ENCODE measurements at places on chromosomes 1 and 21. TPM values are rescaled to one million over a fixed set of nuclear protein-coding genes. Genes with fewer than 3 reads are reported as not detected.

GRCh38 chr1:23167353-23168078 is 1.1 kb downstream of the LUZP1 start:
- peak; percentile 44 for DNase-seq

- no peak for DNase-seq
Observed at GRCh38 chr1:161076410-161076809, 6.7 kb upstream of the ARHGAP30 start.

GRCh38 chr1:34884961-34885360 is 25.4 kb upstream of the SMIM12 start:
- no peak for DNase-seq

DNA sequence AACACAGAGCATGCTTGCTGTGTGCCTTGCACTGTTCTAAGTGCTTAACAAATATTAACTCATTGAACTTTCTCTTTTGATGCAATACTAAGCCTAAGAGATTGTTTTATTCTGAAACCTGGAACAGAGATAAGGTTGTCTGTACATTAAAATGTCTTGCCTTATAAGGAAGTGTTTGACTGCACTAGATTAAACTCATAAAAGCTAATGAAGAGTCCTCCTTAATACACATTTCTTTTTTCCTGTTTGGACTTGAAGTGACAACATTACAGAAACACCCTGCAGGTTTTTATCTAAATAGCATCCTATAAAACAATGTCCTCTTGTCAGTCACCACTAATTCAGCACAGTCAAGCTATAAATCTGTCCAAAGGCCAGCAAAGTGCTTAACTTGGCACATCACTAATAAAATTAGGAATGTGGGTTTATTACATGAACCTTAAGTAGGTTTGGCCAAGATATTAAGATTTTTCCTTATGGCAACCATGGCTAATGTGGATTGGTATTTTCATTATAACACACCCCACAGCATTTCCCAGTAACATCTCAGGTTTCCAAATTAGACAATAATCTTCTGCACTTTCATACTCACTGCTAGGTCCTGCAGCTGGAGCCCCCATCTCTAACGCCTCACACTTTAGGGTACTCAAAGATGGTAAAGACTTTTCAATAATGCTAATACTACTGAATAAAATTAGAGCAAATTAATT is 389.7 kb downstream of the LMO4 start:
- no peak for DNase-seq

GRCh38 chr1:92342401-92342800 is 43.5 kb downstream of the RPAP2 start:
- DNase-seq = no peak

DNA sequence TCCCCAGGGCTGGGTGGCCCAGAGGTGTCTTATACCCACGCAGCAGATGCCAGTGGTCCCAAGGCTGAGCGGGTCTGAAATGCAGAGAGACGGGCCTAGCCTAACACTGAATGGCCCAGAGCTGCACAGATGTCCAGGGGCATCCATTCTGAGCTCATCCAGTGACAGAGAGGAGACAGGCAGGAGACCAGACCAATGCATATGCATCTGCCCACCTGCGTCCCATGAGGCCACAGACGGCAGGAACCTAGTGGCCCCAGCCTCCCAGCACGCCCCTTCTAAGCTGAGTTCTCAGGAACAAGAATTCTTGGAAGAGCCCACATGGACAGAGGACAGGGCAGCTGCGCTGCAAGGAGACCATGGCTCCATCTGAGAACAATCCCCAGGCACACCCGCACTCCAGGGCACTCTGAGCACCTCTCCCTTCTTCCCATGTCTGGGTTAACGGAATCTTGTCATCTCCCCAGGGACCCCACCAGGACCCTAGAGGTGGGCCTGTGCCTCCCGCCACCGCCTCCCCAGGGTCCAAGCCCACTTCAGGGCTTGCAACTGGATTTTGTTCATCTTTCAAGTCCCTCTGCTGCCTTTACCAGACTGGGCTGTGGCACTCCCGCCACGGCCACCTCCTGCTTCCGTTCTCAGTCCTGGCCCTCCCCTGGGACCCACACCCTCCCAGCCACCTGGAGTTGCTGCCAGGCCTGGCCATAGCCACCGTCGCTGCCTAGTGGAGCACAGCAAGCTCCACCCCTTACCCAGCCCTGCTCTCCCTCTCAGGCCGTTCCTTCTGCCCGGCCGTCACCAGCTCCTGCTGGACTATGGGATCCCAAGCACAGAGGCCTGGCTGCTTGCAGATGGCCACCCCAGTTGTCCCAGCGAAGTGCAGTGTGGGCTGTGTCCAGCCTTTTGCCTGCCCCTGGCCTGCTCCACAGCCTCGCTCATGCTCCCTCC is 3.3 kb downstream of the WNT3A start:
- DNase-seq = no peak

DNA sequence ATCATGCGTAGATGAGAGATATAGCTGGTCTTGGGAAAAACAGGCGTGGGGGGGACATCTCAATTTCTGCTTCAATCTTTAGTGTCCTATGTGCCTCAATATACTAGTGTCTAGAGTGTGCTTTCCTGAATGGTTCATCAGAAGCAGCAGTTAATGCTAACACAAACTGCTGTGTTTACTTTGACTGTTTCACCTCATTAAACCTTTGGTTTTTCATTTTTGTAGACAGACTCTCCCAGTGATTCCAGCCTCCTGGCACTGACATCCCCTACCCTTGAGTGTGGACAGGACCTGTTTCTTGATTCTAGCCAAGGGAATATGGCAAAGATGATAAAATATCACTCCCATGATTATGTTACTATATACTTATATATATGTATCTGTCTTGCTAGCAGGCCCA is 37.6 kb downstream of the ZYG11A start:
- DNase-seq = no peak

DNA sequence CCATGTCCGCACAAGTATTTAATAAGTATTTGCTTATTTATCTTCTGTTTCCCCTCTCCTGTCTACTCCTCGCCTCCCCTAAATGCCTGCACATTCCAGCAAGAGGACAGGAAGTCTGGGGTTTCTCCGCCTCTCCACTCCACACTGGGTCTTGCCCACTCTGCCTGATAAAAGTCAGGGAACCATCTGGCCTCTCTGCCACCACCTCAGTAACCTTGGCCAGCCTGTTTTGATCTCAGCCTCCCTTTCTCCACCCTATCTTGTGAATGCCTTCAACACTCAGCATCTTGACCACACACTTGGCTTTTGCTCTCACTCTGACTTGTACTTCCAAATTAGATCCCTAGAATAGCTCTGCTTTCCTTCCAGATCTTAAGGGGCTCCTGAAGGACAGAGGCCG is 165.3 kb upstream of the UBE2U start:
- DNase-seq = no peak

DNA sequence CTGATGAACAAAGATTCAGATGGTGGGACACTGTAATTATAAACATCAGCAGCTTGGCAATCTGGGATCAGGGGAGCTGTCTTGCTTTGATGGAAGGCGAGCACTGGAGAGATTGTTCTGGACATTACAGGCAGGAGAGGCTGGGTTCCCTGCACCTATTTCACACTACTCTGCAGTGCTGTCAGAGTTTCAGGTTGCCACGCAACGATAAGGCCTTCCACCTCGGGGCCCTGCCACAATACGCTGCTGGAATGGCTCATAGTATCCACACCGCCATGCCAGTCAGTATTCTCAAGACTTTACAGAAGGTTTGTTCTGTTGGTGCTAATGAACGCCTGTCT is 96.8 kb downstream of the GLIS1 start:
- DNase-seq = no peak

DNA sequence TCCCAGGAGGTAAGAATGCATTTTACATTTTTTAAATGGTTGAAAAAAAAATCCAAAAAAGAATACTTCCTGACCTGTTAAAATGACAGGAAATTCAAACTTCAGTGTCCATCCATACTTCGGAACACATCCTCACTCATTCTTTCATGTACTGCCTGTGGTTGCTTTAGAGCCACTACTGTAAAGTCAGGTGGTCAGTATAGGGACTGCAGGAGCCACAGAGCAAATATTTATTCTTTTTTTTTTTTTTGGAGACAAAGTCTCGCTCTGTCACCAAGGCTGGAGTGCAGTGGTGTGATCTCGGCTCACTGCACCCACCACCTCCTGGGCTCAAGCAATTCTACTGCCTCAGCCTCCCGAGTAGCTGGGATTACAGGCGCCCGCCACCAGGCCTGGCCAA is 124.7 kb downstream of the CLIC6 start:
- DNase-seq = no peak

The NEGR1 gene
- total RNA-seq = not detected

The TTC24 gene
- 0.90 TPM for total RNA-seq

The SERPINC1 gene
- not detected for total RNA-seq

The SPRR2F gene
- not detected for total RNA-seq

The HHIPL2 gene
- total RNA-seq = not detected

The SLC45A3 gene
- 0.56 TPM for total RNA-seq

The PLK3 gene
- total RNA-seq = 80.2 TPM

The ESPN gene
- 0.83 TPM for total RNA-seq

Data from activated CD4-positive, alpha-beta memory T cell treated with anti-CD3 and anti-CD28 coated beads for 36 hours (primary cell).